Posterior vena cava (tissue), 2 donors: ENCODE measurements at places on chromosomes 4 and X. TPM values are rescaled to one million over a fixed set of nuclear protein-coding genes. Genes with fewer than 3 reads are reported as not detected.

The TRIML2 gene
- not detected for total RNA-seq

The TMEM47 gene
- 139 TPM for total RNA-seq

The KCNIP4 gene
- 0.60 TPM for total RNA-seq

The EPHA5 gene
- total RNA-seq = 0.62 TPM

The NAA15 gene
- 36.0 TPM for total RNA-seq

The FAAH2 gene
- total RNA-seq = 0.60 TPM

The PAGE5 gene
- total RNA-seq = not detected

The TRIM75 gene
- not detected for total RNA-seq

GRCh38 chrX:135931644-135932487 lies 38.4 kb downstream of the SAGE1 start:
- DNase-seq = no peak

DNA sequence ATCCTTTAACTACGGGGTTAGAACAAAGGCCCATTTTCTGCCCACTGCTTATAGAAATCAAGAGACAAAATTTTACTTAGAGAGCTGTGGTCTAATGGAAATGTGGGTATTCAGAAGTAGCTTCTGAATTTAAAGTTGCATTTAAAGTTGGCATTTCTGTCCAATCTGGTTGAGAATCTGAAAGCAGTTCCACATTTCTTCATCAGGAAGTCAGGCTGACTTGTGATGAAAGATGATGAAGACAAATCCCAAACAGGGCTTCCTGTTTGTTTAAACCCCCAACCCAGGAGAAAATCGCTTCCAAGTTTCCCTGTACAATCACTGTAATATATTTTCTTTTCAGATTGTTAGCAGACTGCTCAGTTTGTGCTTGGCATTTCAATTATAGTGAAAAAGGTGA lies 345.3 kb downstream of the SPRY1 start:
- DNase-seq = no peak

DNA sequence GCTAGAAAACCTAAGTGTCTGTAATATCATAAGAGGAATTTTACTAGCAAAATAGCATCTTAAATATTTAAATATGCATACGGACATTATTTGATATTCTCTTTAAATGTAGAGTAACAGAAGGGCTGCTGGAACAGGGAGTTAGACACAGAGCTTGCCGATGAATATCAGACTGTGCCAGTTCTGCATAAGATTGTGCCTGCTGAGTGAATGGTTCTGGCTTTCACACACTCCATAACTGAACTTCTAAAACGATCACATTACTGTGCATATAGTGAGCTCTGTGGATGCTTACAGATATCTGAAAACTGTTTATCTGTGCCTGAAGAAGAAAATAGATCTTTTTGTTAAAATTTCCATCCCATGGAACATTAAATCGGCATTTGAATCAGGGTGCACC lies 867.4 kb upstream of the PCDH10 start:
- DNase-seq = no peak

- no peak for DNase-seq
Observed at GRCh38 chr4:77843628-77844027, 19.0 kb upstream of the MRPL1 start.

- no peak for DNase-seq
Observed at GRCh38 chr4:167238226-167238625, 3.9 kb upstream of the SPOCK3 start.

- no peak for DNase-seq
Observed at GRCh38 chr4:113209652-113210320, 160.3 kb downstream of the ANK2 start.

DNA sequence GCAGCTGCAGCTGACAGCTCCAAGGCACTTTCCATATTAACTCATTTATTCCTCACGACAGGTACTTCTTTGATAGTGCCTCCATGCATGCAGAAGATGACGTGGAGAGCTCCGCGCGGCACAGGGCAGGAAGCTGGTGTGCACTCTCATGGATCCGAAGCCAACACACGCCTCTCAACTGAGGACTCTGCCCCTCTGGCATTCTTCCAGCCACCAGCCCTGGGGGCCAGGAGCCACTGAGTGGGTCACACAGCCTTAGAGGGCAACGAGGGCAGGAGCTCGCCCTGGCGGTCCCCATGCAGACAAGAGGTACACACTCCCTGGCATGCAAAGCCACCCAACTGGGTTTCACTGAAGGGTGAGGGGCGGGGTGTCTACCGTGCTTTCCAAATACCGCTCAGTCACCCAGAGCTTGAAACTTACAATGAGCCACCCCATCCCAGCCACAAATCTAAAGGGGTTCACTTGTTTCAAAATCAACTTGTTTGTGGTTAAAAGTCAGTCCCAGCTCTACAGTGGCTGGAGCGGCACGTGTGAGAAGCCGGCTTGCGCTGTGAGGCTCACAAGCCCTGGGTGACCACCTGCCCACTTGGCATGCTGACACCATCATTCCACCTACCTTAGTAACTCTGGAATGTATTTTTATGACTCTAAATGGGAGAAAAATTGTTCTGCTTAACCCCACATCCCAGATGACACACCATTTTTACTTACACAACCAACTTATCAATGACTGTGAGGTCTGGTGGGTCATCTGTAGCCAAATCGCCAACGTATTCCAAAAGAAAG lies 16.2 kb downstream of the NOP14 start:
- no peak for DNase-seq

DNA sequence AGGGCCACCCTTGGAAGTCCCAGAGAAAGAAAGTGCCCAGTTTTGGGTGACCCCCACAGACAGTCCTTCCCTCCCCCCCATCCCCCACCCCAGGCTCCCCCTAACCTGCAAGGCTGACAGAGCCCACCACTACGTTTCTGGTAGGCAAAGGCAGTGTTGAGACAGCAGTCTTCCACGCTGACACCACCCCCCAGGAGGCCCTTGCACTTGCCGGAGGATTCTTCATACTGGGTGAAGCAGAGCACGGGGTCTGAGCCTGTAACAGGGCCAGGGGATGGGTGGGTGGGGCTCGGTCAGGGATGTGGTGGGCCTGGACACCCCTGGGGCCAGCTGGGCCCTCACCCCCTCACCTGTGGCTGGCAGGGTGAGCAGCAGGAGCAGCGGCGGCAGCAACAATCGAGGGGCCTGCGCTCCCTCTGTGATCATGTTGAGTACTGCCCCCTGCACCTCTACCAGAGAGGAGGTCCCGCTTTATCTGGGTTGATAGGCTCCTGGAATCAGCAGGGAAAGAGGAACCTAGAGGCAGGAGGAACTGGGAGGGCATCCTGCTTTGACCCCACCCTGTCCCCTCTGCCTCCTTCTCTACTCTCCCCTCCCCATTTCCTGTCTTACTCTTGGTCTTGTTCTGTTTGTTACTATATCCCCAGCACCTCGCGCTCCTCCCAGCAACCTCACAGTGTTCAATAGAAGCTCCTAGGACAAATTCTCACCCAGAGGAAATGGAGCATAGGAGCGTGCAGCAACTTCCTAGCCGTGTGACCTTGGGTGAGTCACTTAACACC lies at the start of gene CFP:
Gene CFP (minus strand): TSS at position 512 of the 782 bp plus-strand sequence. CDS start 86 bp downstream, at position 426.
- no peak for DNase-seq

DNA sequence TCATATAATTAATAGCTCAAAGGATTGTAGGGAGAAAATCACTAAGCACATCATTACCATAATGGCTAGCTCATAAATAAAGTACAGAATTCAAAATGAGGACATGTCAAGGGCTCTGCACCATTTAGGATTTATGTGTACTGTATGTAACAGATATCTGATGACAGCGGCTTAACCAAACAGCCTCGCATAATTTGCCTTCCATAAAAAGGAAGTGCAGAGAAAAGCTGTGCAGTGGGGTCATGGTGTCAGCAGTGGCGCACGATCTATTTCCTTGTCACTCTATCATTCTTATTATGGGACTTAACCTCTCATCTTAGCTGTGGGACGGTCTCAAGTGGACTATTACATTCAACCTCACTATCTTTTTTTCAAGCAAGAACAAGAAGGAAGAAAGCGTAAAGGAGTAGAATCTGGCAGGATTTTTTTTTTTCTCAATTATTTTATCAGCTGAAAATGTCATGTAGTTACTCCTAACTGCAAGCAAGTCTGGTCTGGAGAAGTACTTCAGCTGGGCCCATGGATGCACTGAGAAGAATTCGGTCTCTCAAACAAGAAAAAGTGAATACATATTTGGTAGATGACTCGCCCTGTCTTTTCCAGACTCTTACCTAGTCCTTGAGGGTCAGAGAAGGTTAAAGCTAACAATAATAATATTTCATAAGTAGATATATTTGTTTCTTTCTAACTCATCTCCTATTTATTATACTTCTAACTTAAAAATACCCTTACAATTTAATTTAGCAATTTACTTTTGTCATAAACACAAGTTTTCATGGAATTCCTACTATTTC lies 94.6 kb downstream of the COX18 start:
- DNase-seq = no peak

GRCh38 chr4:119858176-119858575 lies 208.5 kb downstream of the MAD2L1 start:
- no peak for DNase-seq

DNA sequence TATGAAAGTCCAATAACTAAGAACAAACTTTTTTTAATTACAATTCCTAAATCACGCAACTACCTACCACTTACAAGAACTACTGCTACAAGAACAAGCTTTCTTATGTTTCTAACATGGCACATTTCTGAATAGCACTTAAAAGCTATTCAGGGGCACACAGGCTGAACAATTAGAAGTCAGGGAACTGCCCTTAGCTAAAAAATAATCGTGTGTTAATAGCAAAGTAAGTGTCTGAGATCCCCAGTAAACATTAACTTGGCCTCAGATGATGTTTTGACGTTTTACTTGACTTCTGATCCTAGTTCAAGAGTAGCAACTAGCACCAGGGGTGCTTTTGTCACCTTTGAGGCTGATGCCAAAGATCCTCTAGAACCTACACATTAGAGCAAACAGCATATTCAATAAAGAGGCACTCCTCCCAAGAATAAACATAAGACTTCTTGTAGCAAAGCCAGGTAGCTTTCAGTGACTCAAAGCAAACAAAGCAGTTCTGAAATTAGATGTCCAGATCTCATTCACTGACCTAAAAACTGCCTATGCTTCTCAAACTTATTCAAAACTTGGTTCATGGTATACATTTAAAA lies 16.2 kb downstream of the SPOCK3 start:
- no peak for DNase-seq

GRCh38 chrX:19689170-19689779 lies 174.0 kb upstream of the MAP3K15 start:
- DNase-seq = no peak
